Immature natural killer cell (primary cell): ENCODE measurements at places on chromosomes 1 and 21. TPM values are rescaled to one million over a fixed set of nuclear protein-coding genes. Genes with fewer than 3 reads are reported as not detected.
A peak's percentile ranks its signal among the peaks of the same experiment; 100 is the strongest.

SRSF10 gene
- 113 TPM for polyA plus RNA-seq

DNA sequence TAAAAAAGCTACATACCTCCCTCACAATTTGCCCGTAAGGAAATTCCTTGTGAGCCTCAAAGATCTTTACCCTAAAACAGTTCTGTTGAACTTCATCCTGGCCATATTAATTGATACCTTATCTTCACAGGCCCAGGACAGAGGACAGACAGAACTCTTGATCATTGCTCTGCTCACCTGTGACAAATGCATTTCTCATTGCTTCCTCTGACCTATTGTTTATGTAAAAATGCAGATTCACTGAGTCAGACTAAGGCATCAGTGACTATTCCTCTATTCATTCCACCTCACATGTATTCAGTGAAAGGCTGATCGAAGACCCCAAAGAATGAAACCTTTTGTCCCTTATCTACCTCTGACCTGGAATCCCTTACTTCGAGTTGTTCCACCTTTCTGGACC, 61.0 kb downstream of the BACH1 start:
- H3K27me3 ChIP-seq, result peaks cover 2% of the 10 kb centered on the region
- no peak overlapping the region for H3K27ac ChIP-seq
- H3K4me3 ChIP-seq, result no peak overlapping the region
- no peak for DNase-seq
- peaks cover 9% of the 10 kb centered on the region for H3K36me3 ChIP-seq

- no peak for DNase-seq
- H3K4me3 ChIP-seq, result no peak overlapping the region
- no peaks in the 10 kb centered on the region for H3K4me1 ChIP-seq
Measured at GRCh38 chr1:59431566-59432294, 134.8 kb downstream of the FGGY start.

TMPRSS3 gene
- polyA plus RNA-seq, result not detected

HCRTR1 gene
- not detected for polyA plus RNA-seq

GRCh38 chr1:64309431-64309831, 106.0 kb downstream of the UBE2U start:
- H3K4me1 ChIP-seq, result no peaks in the 10 kb centered on the region
- no peaks in the 10 kb centered on the region for H3K36me3 ChIP-seq
- no peak overlapping the region for H3K27ac ChIP-seq
- H3K4me3 ChIP-seq, result no peak overlapping the region

DNA sequence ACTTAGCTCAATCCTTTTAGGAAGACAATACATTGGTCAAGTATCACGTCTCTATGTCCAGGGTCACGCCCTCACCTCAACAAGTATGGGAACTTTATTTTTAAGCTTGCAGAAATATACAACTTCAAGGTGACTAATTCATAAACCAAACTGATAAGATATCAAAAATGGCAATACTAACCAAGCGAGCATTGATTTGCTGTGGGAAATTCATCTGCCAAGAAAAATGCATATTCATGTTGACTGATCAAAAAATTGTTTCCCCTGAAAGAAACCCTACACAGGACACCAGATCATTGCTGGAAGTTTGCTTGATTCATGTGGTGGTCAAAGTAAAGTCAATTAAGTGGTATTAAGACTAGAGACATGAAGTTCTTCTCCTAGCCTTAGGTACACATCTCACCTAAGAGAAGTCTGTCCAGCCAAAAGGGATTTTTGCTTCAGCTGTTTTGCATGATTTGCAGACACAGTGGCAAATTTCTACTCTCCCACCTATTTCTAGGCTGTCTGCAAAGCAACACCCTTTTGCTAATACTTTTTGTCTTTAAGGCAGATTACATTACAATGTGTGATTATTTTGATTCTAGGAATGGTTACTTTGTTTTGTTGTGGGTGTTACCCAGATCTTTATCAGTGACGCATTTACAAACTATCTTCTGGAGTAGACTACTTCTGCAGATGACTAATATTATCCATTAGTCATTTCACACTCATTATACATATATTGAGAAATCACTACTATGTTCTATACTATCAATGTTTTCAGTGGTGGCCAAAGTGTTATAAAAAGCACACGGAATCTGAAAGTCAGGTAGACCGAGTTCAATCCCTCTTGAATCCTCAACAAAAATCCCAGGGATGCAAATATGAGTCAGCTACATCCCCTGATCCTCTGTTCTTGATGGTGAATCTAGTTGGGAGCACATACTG, 12.4 kb downstream of the SAMSN1 start:
- H3K36me3 ChIP-seq, result peaks cover 10% of the 10 kb centered on the region
- H3K27me3 ChIP-seq, result peaks cover 9% of the 10 kb centered on the region
- peak overlapping the region; percentile 71 for H3K4me3 ChIP-seq
- peak overlapping the region; percentile 97 for H3K27ac ChIP-seq
- peaks cover 61% of the 10 kb centered on the region for H3K4me1 ChIP-seq
